ENCODE measurements at places on chromosomes 2 and 18. TPM values are rescaled to one million over a fixed set of nuclear protein-coding genes. Genes with fewer than 3 reads are reported as not detected.

DNA sequence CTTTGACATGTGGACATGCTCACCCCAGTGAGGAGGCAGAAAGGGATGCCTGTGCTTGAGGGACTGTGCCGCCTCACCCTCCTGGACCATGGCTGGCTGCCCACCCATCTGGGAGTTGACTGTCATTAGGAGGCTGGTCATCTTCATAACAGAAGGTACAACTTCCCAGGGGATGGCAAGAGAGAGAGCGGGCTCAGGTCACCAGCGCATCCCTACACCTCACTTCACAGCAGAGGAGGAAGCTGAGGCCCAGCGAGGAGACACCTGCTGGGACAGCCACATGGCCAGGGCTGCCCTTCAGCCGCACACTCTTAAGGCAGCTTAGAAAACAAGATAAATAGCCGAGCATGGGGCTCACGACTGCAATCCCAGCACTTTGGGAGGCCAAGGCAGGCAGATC is 59.4 kb downstream of the ADCY3 start:
- no peak for DNase-seq

- DNase-seq = peak; percentile 57
Measured at GRCh38 chr2:23940718-23941620, 706 bp downstream of the UBXN2A start.

Gene ERFE
- 0.34 TPM for total RNA-seq

GRCh38 chr2:210964141-210964764 is 407.9 kb downstream of the CPS1 start:
- DNase-seq = no peak

- no peak for DNase-seq
Measured at GRCh38 chr2:191522478-191523120, 155.3 kb upstream of the NABP1 start.

DNA sequence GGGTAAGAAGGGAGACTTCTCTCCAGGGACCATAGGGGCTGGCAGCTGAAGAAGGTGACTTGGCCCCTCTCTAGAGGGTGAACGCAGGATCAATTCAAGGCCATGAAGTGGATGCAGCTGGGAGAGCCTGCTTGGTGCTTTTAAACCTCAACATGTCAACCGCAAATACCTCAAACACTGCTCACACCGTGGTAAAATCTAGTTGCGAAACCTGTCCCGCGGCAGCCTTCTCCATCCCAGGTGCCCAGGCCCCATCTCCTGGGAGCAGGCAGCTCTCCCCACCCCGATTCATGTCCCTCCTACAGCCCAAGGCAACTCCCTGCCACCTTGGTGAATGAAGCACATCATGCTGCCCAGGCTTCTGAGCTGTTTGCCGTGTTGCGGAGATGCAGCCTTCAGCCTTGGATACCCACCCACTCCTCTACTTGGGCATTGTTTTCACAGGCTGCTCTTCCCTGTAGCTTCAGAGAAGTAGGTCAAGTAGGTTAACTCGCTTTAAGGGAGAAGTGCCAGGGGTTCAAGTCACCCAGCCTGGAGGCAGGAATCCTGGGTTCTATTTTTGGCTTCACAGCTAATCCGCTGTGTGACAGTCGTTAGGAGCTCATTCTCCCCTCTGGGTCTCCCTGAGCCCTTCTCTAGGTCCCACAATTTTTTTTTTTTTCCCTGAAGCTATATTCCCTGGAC is 6.2 kb upstream of the EFR3B start:
- no peak for DNase-seq

DNA sequence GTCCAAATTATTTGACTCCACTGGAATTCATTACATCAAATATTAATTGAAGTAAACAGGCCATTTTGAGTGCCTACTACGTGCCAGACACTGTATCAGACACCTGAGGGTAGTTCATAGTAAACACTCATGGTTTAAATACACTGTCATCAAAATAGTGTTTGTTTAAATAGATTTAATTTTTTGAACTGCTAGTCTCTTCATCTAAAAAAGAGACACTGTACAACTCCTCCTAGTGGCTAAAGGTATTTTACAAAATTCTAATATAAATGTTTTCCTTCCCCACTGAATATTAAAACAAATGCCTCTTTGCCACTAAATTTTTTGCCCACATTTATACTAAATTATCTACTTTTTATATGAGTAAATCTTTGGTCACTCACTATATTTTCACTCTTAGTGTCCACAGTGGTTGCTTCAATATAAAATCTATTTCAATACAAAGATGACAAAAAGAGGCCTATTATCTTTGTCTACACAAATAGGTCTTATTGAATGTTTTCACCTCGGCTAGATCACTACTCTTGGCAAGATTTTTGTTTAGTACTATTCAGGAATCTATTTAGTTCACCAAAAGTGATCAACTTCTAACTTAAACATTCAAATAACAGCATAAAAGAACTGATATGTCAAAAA is 122.1 kb downstream of the TMEM247 start:
- DNase-seq = peak; percentile 30

- DNase-seq = no peak
Measured at GRCh38 chr18:58338141-58338540, 290.8 kb downstream of the ALPK2 start.

DNA sequence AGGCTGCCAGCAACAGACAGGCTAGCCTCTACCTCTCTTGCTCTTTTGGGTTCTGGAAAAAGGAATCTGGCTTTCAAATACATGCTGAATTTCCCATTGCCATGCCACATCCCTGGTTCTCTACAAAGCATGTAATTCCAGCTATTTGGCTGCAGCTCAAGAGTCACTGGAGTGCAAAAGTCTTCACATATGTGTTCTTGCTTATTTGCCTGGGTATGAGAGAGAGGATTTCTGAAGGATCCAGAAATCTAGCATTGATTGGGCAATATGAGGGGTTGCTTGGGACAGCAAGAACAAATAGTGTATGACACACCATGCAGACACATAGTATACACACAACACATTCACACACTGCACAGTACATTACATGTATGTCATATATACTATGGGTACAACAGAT is 30.7 kb upstream of the LGALSL start:
- no peak for DNase-seq

Gene SPOPL
- 20.2 TPM for total RNA-seq

Gene NOP58
- 61.6 TPM for total RNA-seq

GRCh38 chr2:204890680-204891079 is 345.4 kb downstream of the PARD3B start:
- no peak for DNase-seq

Gene TMEM198
- not detected for total RNA-seq

GRCh38 chr2:27566628-27567027 is 16.2 kb upstream of the ZNF512 start:
- DNase-seq = peak; percentile 85

DNA sequence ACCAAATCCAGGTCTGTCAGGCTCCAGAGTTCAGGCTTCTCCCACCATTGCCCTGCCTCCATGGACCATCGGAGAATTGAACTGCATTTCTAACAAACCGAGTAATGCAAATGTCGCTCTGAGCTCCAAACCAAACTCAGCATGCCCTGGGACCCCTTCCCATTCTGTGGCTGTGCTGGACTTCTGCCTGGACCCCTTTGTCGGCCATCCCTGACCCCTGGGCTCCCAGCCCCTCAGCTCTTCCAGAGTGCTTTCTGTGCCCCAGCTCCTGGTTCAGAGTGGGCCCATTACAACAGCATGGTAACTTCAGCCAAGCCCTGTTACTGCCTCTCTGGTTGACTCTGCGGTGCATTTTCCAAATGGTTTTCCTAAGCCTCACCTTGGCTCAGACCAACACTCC is 55.1 kb upstream of the MAPRE3 start:
- DNase-seq = no peak

Gene B4GALT6
- total RNA-seq = 3.4 TPM

DNA sequence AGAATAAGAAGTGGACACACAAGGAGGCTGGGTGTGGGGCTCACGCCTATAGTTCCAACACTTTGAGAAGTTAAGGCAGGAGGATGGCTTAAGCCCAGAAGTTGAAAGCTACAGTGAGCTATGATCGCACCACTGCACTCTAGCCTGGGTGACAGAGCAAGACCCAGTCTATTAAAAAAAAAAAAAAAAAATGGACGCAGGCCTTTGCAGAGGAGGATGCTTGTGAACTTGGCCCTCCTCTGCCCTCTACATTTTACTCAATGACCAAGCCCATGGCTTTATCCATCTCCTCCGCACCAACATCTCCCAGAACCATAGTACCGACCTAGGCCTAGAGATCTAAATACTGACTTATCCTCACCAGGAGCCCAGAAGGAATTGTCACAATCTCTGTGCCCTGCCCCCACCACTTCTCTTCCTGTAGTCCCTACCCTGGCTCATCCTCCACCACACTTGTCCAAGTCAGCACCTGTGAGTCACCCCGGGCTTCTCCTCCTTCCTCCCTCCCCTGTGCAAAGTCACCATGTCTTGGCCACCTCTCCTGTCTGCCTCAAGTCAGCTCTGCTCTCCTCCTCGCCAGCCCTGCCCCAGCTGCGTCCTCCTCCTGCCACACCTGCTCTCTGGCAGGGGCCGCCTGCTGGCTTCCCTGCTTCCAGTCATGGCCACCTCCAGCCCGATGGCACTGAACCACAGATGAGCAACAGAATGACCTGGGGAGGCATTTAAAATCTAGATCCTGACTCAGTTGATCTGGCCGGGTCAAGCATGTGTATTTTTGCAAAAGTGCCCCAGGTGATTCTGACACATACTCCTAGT is 35.8 kb upstream of the ASPRV1 start:
- no peak for DNase-seq

DNA sequence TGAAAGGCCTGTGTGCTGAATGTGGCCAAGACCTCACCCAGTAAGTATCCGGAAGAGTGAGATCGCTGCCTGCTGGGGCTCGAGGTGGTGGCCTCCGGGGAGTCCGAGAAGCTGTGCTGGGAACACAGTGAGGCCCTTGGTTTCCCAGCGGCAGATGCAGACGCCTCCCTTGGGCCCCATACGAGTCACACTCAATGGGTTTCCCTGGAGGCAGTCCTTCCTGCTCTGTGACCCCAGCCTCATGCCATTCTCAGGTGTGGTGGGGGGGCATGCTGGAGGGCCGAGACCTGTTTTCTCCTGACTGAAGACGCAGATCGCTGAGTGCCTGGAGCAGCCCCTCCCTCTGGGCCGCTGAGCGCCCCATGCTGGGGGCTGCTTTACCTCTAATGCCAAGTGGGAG is 15.7 kb downstream of the CTDP1 start:
- DNase-seq = no peak

DNA sequence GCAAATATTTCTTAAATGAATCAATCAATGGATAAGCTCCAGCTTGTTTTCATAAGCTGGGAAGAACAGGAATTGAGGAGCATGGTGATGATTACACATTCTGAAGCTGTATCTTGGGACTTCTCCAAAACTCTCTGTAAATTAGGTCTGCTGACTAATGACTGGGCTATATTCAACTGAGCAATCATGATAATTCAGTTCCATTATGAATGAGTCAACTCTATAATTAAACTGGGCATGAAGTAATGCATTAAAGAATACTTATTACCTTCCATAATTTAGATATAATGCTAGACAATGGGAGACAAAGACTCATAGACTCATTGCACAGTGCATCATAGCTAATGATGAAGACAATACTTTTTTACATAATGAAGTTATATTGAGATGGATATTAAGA is 207.4 kb downstream of the CBLN2 start:
- DNase-seq = no peak

- DNase-seq = no peak
Measured at GRCh38 chr2:182740701-182741100, 24.6 kb downstream of the DNAJC10 start.

Gene GDF7
- total RNA-seq = 28.1 TPM

GRCh38 chr2:79580175-79580574 is 67.3 kb downstream of the CTNNA2 start:
- DNase-seq = no peak

- DNase-seq = no peak
Measured at GRCh38 chr2:106174056-106174455, 20.0 kb downstream of the UXS1 start.

DNA sequence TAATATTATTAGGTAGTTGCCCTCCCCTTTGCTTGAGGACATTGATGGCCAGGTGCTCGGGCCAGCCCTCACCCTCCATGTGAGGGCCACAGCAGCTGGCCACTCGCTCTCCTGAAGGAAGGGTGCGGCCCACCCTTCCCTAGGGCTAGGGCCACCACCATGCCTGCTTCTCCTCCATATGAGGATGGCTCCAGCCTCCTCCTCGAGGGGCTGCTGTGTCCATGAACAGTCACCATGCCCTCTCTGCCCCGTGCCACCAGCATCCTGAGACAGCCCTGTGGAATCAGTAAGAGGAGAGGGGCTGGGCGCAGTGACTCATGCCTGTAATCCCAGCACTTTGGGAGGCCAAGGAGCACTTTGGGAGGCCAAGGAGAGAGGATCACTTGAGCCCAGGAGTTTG is 2.4 kb downstream of the GPR17 start:
- no peak for DNase-seq

DNA sequence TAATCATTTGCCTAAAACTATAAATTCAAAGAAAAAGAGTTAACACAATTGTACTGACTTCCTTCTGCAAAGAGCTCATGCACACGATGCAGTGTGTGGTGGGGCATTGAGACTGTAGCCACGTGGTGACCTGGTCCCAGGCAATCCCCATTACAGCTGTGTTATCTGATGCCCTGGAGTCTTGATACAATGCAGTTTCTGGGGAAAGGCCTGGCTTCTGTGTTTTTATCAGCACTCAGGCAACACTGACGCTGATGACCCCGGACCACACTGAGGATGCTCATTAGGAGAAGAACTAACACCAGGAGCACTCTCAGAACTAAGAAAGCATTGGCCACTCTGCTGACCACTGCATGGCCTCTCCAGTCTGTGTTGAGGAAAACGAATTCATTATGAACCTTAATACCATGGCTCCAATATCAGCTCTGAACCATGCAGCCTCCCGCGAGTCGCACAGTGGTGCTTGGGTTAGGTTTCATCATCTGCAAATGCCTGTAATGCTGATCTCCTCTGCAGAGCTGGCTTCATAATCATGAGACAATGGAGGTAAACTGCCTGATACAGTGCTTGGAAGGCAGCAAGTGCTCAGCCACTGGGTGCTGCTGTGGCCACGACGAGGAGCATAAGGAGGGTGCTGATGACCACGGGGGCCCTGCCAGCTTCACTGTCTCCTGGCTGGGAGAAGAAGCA is 218.5 kb downstream of the MYT1L start:
- no peak for DNase-seq

- no peak for DNase-seq
Measured at GRCh38 chr18:77271576-77272481, 22.2 kb downstream of the GALR1 start.

- DNase-seq = no peak
Measured at GRCh38 chr2:224395620-224396390, 6.1 kb downstream of the FAM124B start.

- DNase-seq = peak; percentile 19
Measured at GRCh38 chr2:233094614-233095013, 34.5 kb downstream of the INPP5D start.

- DNase-seq = peak; percentile 79
Measured at GRCh38 chr2:109173311-109174171, 44.5 kb downstream of the SH3RF3 start.

GRCh38 chr2:15615301-15615920 is 23.7 kb downstream of the DDX1 start:
- no peak for DNase-seq

Measured in dermis blood vessel endothelial cell (primary cell).